ENCODE measurements at places on chromosomes 2 and 18. TPM values are rescaled to one million over a fixed set of nuclear protein-coding genes. Genes with fewer than 3 reads are reported as not detected.

- no peak for DNase-seq
Observed at GRCh38 chr2:172242471-172242870, 139.8 kb upstream of the DLX2 start.

DNA sequence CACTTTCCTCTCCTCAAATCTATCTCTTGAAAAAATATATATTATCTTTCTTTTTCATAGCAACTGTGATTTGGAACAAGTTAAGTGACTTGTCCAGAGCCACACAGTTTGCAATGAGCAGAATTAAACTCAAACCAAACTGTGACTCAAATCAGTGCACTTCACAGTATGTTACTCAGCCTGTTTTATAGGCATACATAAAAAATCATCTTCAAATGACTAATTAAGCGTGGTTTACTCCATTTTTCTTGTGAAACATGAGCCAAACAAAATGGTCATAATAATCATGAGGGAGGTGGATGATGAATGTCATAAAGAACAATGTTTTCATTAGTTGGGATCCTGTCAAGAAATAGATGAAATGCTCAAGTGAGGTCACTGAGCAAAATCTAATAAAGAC is 6.1 kb upstream of the CCDC178 start:
- no peak for DNase-seq

DNA sequence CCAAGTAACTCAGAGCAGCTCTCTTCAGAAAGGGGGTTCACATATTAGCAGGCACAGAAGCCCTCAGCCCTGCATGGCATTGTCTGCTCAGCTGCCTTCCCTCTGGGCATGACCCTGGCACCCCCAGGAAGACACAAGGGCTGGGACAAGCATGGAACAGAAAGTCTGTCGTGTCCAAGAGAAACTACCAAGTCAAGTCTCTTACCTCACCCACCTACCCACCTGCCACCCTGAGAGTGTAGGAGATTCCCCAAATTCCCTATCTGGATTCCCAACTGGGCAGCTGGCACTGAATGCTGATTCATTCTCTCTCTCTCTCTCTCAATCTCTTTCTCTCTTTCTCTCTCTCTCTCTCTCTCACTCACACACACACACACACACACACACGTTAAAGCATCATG is 21.6 kb downstream of the SMAD7 start:
- no peak for DNase-seq

GRCh38 chr2:170155022-170155722 is 22.8 kb upstream of the MYO3B start:
- DNase-seq, result no peak

OSBPL6 gene
- 1.9 TPM for total RNA-seq

ATP6V1B1 gene
- not detected for total RNA-seq

PSMA8 gene
- total RNA-seq, result not detected

EFHD1 gene
- 2.7 TPM for total RNA-seq

All from left colon (tissue), 2 donors.